Effector CD4-positive, alpha-beta T cell (primary cell): ENCODE measurements at places on chromosomes 1 and 21.

DNA sequence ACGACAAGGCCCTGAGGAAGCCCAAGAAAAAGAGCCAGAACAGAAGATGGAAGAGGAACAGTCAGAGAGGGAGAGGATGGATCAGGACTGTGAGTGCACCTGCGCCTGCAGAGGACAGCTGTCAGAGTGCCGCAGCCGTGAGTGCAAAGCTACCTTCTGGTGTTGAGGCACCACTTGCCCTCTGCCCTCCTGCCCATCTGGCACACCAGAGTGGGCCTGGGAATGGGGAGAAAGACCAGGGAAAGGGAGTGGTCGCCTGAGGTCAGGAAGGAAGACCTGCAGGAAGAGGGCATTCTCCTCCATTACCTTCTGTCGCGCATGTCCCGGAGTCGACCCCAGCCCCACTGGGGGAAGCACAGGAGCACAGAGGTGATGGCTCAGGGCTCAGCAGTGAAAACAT, 26.2 kb downstream of the VASH2 start:
- DNase-seq = no peak

DNA sequence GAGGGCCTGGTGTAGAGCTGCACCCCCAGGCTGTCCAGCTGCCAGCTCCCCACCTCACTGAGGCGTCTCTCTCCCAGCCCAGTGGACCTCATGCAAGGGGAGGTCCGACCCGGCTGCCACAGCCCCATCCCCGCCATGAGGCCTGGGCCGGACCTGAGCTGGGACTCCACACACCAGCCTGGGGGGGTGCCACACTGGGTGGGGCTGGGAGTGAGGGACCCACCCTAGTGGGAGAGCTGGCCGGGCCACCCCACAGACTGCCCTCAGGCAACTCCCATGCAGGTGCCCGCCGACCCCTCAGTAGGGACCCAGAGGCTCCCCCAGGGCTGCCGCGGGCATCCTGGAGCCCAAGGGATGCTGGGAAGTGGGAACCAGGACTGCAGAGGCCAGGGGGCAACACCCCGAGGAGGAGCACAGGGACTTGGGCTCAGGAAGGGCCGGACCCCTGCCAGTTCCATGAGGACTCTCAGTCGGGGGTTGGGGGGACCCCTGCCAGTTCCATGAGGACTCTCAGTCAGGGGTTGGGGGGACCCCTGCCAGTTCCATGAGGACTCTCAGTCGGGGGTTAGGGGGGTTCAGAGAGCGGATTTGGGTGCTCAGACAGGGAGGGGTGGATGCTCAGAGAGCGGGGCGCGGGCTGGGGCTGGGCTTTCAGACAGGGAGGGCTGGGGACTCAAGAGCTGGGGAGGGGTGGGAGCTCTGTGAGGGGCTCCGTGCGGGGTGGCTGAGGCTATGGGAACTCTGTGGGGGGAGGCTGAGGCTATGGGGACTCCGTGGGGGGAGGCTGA, 1.2 kb upstream of the RNF223 start:
- no peak for DNase-seq

- DNase-seq = peak; percentile 44
Measured at GRCh38 chr1:21293537-21294265, 3.4 kb upstream of the ECE1 start.

GRCh38 chr1:156128654-156129597, 14.4 kb downstream of the LMNA start:
- no peak for DNase-seq

DNA sequence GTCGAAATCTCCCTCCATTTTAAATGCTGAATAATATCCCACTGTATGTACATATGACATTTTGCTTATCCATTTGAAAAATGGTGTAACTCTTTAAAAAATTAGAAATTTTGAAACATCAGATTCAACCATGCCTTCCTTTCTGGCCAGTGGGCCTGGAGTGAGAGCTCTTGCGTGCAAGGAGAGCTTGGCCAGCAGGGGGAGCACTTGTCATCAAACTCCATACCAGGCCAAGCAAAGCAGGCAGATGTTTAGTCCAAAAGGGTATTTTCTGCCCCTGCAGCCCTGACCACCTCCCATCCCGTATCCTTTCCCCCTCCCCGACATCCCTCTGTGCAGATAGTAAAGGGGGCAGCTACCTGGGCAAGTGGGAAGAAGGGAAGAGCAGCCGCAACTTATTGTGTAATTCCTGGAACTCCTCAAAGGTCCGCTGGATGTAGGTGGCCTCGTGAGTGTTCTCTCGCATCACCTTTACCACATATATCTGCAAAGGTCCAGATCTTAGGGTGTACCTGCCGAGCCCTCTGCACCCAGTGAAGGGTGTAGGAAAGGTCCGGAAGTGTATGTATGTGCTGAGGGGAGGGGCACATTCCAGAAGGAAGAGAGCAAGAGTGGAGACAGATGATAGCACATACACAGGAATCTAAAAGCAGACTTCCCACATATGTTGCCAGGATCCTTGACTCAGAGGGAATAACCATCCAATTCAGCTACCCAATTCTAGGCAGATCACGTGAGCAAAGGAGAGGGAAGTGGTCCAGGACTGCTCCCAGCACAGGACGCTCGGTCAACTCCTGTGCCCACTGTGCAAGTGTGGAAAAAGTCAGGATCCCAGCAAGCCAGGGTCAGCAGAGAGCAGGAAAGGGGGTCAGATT, 19.9 kb upstream of the PPP1R15B start:
- DNase-seq = peak; percentile 77

DNA sequence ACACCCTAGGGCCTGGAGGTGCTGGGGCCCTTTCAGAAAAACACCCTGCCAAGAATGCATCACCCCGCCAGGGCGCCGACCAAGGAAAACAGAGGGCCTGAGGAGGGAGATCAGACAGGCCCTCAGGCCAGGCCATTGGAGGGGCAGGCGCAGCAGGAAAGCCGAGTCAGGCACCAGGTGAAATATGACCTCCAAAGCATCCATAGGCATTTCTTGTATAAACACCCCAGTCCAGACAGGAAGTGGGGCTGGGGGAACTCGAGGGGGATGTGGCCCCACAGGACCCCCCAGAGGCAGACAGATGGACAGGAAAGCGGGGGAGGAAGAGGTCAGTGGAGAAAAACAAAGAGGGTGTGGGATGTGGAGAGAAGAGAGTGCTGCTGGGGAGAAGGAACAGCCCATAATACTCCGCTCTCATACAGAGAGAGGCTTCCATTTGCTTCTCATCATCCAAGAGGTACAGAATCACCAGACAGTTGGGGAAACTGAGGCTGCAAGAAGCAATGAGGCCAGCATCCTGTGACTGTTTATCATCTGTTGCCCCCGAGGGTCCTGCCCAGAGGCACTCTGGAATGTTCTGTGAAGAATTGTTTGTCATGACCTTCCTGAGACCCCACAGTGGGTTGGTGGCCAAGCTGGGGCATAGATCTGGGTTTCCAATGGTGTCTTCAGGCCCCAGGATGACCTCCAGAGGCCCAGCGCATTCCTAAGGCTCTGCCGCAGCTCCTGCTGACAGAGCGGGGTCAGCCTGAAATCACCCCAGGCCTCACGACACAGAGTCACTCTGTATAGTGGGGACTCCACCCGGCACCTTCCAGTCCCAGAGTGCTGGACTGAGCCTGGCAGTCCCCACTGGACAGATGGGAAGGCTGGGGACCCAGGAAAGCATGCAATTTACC, 18.0 kb downstream of the TRIM62 start:
- DNase-seq = no peak

DNA sequence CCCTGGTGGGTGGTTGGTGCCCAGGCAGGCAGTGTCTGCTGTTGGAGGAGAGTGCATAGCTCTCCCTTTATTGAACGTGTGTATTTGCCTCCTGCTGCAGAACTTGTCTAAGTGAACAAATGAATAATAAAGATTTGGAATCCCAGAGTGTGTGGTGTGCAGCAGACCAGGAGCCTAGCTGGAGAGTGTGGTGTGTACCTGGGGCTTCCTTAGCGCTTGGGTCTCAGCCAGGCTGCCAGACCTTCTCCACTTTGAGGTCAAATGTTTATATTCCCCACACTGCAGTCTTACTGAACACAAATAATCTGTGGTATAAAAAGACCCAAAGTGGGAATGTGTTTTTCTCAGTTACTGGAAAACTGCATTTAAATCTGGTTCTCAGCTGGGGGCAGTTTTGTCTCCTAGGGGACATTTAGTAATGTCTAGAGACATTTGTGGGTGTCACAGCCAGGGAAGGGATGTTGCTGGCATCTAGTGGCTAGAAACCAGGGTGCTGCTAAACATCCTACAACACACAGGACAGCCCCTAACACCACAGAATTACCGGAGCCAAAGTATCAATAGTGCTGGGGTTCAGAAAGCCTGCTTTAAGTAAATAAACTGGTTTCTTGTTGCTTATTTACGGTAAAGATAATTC, 23.6 kb downstream of the SLC37A1 start:
- DNase-seq = no peak

GRCh38 chr1:69985901-69986439, 219.4 kb downstream of the LRRC40 start:
- DNase-seq = no peak

GRCh38 chr1:107544285-107544684, 403.4 kb downstream of the NTNG1 start:
- DNase-seq = no peak

- no peak for DNase-seq
Measured at GRCh38 chr1:5827516-5827915, 164.7 kb downstream of the NPHP4 start.

DNA sequence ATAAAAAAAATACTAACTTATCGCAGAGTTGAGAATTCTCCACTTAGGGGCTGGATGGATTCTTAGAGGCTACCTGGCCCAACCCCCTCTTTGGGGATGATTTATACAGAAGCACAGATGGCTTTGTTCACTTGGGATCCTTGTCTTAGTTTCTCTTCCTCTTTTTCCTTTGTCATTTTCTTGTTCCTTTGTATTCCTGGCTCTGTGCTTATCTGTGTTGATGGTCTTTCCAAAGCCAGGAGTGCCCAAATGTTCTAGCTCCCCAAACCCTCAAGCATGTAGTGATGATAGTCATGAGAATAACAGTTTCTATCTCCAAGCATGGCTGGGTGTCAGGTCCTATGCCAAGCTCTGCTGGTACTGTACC, 27.4 kb downstream of the EPHB2 start:
- no peak for DNase-seq

DNA sequence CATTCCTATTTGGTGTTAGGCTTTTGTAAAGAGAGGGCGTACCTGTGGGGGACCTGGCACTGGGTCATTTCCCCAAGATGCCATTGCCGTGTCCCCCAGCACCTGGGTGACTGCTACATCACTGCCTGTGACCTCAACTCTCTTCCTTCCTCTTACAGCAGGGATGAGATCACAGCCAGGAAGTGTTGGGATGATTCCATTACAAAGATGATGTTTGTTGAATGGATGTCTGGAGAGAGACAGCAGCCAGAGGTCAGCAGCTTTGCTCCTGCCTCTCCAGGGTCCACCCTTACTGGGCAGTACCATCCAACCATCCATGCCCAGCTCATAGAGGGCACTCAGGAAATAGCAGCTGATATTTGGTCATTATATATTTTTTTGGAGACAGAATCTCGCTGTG, 35.1 kb downstream of the TMEM51 start:
- no peak for DNase-seq

GRCh38 chr1:21927533-21928237, 9.4 kb downstream of the HSPG2 start:
- no peak for DNase-seq

DNA sequence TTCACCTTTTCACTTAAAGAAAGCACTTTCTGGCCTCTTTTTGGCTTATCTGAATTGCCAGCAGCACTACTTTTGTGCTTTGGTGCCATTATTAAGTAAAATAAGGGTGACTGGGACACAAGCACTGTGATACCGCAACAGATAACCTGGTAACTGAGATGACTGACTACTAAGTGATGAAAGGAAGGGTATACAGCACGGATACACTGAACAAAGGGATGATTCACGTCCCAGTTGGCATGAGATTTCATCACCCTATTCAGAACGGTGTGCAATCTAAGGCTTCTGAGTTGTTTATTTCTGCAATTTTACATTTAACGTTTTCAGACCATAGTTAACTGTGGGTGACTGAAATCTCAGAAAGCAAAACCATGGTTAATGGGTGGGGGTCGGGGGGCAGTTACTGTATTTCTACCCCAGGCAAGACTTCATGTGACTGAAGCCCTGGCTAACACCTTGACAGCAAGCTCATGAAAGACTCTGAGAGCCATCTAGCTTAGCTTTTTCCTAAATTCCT, 102.8 kb downstream of the CLIC6 start:
- no peak for DNase-seq

DNA sequence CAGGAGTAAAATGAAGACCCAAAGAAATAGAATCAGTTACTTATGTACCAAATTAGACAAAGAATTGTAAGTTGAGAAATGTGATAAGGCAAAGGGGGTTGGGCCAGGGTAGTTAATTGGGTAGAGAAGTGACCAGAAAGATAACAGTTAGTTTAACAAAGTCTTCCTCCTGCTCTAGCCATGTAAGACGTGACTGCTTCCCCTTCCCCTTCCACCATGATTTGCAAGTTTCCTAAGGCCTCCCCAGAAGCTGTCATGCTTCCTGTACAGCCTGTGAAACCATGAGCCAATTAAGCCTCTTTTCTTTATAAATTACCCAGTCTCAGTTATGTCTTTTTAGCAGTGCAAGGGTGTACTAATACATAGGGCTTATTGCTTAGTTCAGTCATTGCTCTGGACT, 142.0 kb upstream of the PDE4B start:
- DNase-seq = no peak

DNA sequence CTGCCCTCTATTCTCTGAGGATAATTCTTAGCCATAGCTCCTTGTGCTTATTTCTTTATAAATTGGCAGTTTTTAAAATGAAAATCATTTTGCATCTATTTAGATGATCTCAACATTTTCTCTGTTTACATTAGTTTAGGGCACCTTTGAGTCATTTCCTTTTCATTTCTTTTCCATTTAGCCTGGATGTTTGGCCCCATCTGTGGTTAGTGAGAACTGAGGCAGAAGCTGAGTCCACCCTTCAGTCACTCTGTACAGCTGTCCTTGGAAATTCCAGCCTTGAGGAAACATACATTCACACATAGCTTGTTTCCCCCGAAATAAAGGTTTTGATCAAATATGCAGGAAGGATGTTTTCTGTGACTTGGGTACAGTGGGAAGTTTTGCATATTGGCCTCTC, 123.7 kb downstream of the NTNG1 start:
- no peak for DNase-seq

GRCh38 chr1:13494025-13494424, 19.8 kb downstream of the LRRC38 start:
- DNase-seq = no peak

DNA sequence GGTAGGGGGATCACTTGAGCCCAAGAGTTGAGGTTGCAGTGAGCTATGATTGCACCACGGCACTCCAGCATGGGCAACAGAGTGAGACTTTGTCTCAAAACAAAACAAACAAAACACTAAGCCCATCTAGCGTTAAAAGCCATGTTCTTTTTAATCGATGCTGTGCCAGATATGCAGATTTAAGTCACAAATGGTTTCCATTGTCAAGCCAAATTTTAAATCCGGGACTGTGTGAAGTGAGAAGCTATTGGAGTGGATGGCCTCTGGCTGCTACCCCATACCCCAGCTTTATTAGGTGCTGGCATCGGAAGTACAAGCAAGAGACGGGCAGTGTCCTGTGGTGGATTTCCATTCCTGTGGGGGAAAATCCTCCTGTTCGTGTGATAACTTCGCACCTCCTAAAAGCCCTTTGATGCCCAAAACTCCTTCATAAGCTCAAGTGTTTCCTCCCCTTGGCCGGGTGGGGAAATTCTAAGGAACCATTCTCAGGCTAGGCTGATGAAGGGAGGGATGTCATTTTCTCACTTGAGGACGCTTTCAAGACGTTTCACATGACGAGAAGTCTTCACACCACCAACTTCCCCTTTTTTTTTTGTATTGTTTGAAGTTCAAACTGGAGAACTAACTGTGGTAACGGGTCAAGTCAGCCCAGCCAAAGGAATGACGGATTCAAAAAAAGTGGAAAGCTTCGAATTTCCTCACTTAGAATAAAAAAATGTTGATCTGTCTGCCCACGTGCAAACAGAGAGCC, 140.8 kb downstream of the KAZN start:
- no peak for DNase-seq
